ENCODE measurements at places on chromosomes 7 and 10. TPM values are rescaled to one million over a fixed set of nuclear protein-coding genes. Genes with fewer than 3 reads are reported as not detected.
A peak's percentile ranks its signal among the peaks of the same experiment; 100 is the strongest.

Gene ST8SIA6
- 2.3 TPM for total RNA-seq

Gene ITGA8
- total RNA-seq = not detected

Gene FZD8
- total RNA-seq = 8.7 TPM

Gene ASAH2
- 0.04 TPM for total RNA-seq

Gene IFIT1
- total RNA-seq = 3.1 TPM

Gene RELN
- total RNA-seq = 0.19 TPM

DNA sequence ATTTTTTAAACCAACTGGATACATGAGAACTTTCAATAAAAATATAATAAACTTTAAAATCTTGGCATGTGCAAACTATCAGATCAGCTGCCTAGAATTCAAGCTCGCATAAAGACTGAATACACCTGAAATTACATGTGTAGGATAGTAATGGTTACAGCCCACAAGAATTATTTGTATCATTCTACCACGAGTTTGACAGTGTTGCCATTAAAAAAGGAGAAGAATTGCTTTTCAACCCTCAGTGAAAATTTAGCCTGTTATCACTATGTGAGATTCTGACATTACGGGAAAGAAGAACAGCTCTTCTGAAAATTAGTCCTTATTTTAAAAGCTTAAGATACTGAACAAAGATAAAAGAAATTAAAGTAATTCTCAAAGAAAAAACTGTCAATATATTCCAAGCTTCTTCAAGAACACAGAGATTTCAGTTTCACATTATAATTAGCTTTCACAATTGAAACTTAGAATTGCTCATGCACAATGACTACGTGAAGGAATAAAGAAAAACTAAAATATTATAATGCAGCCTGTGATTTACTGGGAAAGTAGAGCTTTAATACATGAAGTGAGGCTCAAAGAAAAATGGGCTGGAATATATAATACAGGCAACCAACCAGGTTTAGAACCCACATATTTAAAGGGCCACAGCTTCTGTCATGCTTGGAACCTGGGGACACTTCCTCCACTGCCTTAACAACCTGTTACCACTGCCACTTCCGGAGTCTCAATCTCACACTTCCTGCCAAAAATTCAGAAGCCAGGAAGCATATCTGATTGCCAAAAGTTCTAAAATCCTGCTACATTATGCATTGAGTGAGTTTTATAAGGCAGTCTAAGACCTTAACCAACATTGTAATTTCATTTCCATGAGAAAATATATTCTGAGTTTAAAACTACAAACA lies 23.2 kb downstream of the TPK1 start:
- H3K27ac ChIP-seq = no peak overlapping the region
- no peaks in the 10 kb centered on the region for H3K36me3 ChIP-seq
- H3K4me3 ChIP-seq = no peak overlapping the region

- H3K27ac ChIP-seq = no peak overlapping the region
- H3K36me3 ChIP-seq = no peaks in the 10 kb centered on the region
- DNase-seq = no peak
- H3K4me1 ChIP-seq = 0 out of 2 replicates have a peak, but pooled peaks cover 4% of the 10 kb centered on the region
Observed at GRCh38 chr10:125172694-125173093, 12.3 kb upstream of the CTBP2 start.

- no peaks in the 10 kb centered on the region for H3K4me1 ChIP-seq
- DNase-seq = peak; percentile 70
- no peaks in the 10 kb centered on the region for H3K36me3 ChIP-seq
- no peak overlapping the region for H3K27ac ChIP-seq
Observed at GRCh38 chr7:4659551-4660286, 22.4 kb upstream of the FOXK1 start.

DNA sequence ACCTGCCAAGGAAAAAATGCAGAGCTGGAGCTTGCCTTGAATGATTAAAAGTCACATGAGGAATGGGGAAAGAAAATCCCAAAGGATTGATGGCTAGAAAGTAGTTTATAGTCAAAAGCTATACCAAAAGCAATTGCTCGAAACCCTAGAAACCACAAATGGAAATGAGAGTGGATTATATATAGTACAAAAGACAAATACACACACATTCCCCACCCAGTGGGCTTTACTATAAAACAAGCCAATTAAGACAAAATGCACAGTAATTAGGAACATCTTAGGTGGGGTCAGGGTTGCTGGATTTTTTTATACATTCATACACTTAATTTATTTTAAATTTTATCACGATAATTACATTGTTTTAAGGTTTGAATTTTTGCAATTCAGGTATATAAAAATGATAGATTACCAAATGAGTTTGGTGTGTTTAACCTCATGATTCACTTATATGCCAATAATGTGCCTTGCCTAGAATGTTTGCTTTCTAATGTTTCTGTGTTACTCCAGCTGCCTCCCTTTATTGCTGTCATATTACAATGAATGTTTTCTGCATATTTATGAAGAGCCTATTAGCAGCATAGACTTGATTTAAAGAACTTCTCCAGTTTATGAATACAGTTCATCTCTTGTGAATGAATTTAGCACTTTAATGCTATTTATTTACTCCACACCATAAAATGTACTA lies 421.3 kb downstream of the EXOC4 start:
- H3K27ac ChIP-seq = no peak overlapping the region
- no peak for DNase-seq
- H3K4me3 ChIP-seq = no peak overlapping the region
- H3K4me1 ChIP-seq = peaks cover 17% of the 10 kb centered on the region
- H3K36me3 ChIP-seq = no peaks in the 10 kb centered on the region

GRCh38 chr7:115822801-115823200 lies 207.8 kb downstream of the TFEC start:
- no peak for DNase-seq
- H3K4me1 ChIP-seq = peaks cover 12% of the 10 kb centered on the region
- no peak overlapping the region for H3K4me3 ChIP-seq
- no peaks in the 10 kb centered on the region for H3K36me3 ChIP-seq

GRCh38 chr10:28077889-28078288 lies 79.0 kb upstream of the ODAD2 start:
- H3K4me3 ChIP-seq = no peak overlapping the region
- H3K27me3 ChIP-seq = no peaks in the 10 kb centered on the region
- no peaks in the 10 kb centered on the region for H3K36me3 ChIP-seq
- H3K27ac ChIP-seq = no peak overlapping the region
- H3K4me1 ChIP-seq = no peaks in the 10 kb centered on the region

GRCh38 chr7:66167773-66168387 lies 37.3 kb upstream of the TPST1 start:
- no peaks in the 10 kb centered on the region for H3K4me1 ChIP-seq
- H3K36me3 ChIP-seq = no peaks in the 10 kb centered on the region
- no peak for DNase-seq
- H3K4me3 ChIP-seq = no peak overlapping the region

- no peak overlapping the region for H3K27ac ChIP-seq
- H3K27me3 ChIP-seq = no peaks in the 10 kb centered on the region
- no peak overlapping the region for H3K4me3 ChIP-seq
- DNase-seq = no peak
Observed at GRCh38 chr7:139131601-139132041, 22.1 kb upstream of the ZC3HAV1 start.

Measured in GM23338 (cell line).